WERI-Rb-1 (cell line): ENCODE measurements at places on chromosomes 3 and 15.

DNA sequence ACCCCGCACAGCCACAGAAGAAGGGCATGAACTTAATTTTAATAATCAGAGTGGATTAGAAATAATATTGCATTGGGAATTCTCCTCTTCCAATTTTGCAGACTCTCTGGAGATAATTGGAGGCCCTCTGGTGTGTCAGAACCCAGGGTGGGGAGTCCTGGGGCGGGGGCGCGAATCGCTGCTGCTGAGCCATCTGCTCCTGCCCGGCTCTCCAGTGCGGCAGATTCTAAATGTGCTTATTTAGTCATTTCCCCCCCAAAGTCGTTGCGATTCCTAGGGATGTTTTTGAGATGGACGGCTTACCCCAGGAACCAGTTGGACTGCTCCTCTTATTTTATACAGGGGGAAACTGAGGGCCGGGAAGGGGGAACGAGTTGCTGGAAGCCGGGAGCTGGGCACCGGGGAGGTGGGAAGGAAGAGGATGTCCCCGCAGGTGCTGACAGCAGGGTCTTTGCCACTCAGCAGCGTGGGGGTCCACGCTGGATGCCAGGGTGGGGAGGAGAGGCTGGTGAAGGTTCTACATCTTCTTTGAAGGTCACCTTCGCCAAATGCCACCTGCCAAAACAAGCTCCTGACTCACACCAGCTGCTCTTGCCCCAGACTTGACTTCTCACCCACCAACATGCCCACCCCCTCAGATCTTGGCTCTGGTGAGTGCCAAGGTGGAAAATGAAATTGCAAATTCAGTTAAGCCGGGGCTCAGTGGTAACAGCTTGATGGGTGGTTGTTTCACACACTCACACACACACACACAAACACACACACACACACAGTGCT, 91.3 kb upstream of the PRR23E start:
- no peak for DNase-seq

DNA sequence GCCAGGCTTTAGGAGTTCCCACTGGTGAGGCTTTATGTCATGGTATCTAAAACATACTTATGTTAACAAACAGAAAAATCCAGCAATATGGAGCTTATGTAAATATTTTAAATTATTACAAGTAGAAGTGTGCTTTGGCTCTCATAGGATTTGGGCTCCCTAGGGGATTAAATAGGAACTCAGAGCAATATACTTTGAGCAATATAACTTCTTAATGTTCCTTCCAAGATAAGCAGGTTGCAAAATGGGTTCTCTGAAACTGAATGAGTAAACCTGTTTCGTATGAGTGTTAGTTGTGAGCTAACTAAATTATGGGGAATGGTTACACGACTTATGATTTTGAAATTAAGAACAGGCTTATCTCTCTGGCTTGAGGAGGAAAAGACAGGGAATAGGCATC, 366.1 kb upstream of the ZNF385D start:
- DNase-seq = no peak

DNA sequence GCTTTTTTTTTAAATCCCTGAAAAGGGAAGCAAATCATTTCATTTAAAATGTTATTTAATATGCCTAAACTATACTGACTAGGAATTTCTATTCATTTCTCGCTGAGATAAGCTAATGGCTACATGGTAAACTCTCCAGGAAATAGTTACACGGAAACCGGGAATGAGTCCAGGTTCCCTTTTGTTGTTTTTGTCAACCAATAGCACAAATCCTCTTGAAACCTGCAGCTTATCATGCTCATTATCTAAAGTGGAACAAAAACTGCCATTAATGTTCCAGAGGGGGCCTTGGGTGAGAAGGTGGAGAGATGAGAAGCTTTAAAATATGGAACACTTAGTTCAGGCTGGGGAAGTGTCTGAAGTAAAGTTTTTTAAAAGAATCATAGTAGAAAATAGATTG, 113.5 kb upstream of the ALCAM start:
- no peak for DNase-seq

- no peak for DNase-seq
These were observed 137.9 kb upstream of the LRIG1 start for GRCh38 chr3:66638717-66639116.

DNA sequence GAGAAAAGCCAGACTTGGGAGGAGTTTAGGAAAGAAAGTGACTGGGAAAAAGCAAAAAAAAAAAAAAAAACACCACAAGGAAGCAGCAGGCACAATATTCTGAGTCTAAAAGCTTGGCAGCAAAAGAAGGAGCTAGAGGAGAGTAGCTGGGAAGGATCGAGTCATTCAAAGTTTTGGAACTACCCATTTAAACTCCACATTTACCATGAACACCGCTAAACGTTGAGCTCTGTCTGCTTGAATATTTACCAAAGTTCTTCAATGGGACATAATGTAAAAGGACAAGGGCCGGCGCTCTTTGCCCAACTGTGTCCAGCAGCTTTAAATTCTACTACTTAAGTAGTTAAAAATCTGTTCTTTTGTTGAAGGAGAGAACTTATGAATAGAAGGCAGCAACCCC, 481.9 kb downstream of the FOXP1 start:
- no peak for DNase-seq

- DNase-seq = no peak
These were observed 98.1 kb upstream of the TGFBR2 start for GRCh38 chr3:30508339-30508738.

- DNase-seq = no peak
These were observed 30.9 kb downstream of the KAT2B start for GRCh38 chr3:20071175-20071574.

- DNase-seq = no peak
These were observed 43.4 kb downstream of the SPG11 start for GRCh38 chr15:44620081-44620480.

DNA sequence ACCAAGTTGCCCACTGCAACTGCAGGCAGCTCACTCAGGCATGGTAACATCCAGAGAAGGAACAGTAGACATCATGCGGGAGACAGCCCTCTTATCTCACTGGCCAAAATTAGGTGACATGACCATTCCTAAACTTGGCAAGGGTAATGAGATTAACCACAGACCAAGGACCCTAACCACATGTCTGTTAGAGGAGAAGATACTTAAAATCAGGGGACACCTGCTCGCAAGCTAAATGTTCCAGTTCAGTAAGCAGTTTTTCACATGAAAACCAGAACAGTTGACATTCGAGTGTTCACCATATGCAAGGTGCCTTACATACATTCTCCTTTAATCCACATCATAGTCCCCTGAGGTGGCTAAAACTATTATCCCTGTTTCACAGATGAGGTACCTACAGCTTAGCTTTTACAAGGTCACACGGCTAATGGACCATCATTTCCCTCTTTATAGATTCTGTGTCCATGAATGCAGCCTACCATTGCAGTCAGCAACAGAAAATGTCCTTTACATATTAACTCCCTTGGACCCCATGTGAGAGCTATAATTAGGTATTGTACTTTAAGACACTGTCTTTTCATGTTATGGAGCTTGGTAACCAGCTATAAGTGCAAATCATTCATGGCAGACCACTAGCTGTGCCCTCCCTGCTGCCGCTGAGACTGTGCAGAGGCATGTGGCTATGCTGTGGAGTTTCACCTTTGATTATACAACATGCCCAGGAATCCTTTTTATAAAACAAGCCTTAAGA, 154.1 kb downstream of the LIPC start:
- DNase-seq = no peak
